ENCODE measurements at places on chromosomes 1 and 21.
A peak's percentile ranks its signal among the peaks of the same experiment; 100 is the strongest.

- no peak for DNase-seq
These were observed 115.7 kb upstream of the ATP1A1 start for GRCh38 chr1:116257341-116257767.

- no peak for DNase-seq
These were observed 11.5 kb upstream of the EIF4G3 start for GRCh38 chr1:21188235-21188634.

DNA sequence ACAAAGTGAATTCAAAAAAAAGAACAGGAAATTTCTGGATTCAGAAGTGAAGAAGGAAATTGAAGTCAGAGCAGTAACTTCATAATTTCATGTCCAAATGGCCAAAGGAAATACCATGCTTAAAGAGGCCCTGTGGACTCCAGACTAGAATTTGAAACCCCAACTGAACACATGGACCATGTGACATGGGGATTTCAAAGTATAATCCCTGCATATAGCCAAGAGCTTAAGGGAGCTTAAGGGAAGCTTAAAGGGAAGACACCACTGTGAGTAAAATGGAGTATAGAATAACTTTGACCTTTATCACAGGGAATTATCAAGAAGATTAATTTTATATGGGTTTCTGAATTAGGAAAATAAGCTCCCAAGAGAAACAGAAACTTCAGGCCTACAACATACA, 241.8 kb upstream of the POGK start:
- DNase-seq = no peak

GRCh38 chr1:199399996-199400724, 627.4 kb upstream of the NR5A2 start:
- DNase-seq = no peak

DNA sequence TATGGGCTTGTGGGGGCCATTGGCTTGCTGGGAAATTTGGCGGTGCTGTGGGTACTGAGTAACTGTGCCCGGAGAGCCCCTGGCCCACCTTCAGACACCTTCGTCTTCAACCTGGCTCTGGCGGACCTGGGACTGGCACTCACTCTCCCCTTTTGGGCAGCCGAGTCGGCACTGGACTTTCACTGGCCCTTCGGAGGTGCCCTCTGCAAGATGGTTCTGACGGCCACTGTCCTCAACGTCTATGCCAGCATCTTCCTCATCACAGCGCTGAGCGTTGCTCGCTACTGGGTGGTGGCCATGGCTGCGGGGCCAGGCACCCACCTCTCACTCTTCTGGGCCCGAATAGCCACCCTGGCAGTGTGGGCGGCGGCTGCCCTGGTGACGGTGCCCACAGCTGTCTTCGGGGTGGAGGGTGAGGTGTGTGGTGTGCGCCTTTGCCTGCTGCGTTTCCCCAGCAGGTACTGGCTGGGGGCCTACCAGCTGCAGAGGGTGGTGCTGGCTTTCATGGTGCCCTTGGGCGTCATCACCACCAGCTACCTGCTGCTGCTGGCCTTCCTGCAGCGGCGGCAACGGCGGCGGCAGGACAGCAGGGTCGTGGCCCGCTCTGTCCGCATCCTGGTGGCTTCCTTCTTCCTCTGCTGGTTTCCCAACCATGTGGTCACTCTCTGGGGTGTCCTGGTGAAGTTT, 550 bp downstream of the RXFP4 start:
- DNase-seq = no peak

DNA sequence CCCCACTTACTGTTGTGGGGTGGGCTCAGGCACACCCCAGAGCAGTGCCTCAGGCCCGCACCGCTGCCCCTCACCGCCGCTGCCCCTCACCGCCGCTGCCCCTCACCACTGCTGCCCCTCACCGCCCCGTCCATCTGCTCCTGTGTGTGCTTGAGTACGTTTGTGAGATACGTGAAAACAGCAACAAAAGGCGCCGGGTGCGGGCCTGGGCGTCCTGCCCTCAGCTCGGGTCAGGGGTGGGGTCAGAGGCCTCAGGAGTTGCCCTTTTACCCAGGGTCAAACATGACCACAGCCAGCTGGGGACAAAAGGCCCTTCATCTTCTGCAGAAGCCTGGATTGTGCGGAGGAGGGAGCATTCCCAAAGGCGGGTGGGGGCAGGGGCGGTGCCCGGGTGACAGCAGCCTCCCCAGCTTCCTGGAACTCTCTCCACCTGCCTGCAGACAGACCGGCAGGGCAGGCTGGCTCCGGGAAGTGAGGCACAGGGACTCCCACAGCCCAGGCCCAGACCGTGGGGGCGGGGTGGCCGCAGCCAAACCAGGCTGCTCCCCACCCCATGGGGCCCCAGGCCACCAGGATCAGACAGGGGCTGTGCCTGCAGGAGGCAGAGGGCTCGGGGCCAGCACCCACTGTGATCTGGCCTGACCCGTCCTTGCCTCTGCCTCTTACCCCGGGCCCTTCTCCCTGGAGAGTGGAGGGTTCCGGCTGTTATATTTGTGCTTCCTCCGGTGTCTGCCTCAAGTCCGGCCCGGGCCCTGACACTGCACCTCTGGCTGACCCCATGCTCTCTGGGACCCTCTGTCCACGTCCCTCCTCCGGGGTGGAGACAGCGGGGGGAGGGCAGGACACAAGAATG, 2.3 kb upstream of the VWA1 start:
- DNase-seq = peak; percentile 39

DNA sequence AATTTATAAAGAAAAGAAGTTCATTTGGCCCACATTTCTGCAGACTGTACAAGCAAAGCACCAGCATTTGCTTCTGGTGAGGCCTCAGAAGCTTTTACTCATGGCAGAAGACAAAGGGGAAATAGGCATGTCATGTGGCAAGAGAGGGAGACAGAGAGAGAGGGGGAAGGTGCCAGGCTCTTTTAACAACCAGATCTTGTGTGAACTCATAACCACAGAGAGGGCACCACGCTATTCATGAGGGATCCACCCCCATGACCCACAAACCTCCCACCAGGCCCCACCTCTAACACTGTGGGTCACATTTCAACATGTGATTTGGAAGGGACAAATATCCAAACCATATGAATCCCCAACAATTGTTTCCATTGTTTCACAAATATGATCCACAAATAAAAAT, 467.9 kb downstream of the SIPA1L2 start:
- no peak for DNase-seq

- no peak for DNase-seq
These were observed 21.6 kb upstream of the RGL1 start for GRCh38 chr1:183783342-183783741.

DNA sequence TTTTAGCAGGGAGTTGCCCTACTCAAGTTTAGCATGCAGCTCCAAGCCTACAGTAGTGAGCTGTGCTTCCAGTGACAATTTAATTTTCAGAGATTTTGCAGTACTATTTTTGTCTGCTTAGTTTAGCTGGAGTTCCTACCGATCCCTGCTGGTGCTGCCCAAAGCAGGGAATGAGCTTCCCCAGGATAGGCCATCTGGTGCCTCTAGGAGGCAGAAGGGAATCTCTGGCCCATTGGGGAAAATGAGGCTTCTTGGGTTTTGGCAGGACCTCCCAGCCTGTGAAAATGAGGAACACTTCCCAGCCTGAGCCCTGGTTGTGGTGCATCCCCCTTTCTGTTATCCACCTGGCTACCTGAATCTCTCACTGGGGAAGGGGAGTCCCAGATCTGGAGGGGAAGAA, 149.2 kb downstream of the RASAL2 start:
- no peak for DNase-seq

DNA sequence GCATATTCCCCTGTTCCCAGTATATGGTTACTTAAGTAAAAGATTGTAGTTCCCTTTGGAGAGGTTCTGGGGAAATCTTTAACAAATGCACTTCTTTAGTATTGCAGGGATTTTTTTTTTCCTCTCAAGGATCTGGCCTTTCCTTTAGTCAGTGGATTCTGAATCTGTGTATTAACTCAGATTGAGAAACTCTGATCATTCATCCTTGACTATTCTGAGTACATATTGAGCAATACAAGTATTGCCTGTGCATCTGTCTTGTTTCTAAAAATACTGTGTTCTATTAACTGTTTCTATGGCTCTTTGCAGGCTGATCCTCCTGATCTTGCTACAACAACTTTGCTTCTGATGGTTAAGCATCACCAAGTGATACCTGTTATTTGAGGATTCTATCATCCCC, 67.8 kb upstream of the FGGY start:
- no peak for DNase-seq

DNA sequence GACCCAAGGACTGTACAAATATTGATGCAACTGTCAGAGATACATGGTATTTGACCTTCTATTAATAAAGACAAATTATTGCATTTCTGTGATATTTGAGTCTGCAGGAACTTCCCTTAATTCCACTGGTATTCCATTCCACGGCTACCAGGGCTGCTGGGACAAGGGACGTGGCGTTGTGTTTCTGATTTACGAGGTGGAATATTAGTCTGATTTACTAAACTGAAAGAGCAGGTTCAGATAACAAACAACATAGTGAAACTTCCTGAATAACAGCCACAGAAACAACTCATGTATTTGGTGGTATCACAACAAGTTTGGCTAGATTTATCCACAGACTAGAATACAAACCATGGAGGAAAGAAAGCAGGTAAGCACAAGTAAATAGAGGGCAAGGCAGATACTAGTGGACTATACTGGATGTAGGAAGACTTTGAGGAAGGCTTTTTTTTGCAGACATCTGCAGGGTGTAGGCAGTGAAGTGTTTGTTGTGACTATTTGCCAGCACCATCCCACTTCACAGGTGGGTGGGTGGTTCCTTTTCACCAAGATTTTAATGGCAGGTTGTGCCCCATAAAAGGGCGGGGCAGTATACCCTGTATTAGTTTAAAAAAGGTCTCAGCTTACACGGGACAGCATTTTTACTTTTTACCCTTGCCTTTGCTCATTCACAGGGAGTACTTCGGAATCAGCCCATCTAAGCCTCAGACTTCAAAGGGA, 100.4 kb downstream of the FGGY start:
- DNase-seq = no peak

DNA sequence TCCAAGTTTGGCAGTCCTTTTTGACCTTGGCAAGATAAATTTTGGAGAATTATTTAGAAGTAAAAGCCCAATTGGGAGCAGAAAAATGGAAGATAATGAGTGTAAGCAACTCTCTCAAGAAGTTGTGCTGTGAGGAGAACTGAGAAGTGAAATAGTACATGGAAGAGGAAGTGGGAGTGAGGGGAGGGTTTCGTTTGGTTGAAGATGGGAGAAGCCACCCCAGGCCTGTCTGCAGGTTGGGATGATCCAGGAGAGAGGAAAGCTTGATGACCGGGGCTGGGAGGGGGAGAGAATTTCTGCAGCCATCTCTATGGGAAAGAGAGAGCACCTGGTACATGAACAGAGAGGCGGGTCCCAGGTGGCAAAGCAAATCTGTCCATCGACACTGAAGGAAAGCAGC, 8.6 kb upstream of the RCAN1 start:
- DNase-seq = no peak

GRCh38 chr1:38800720-38801671, 58.6 kb downstream of the RRAGC start:
- no peak for DNase-seq

DNA sequence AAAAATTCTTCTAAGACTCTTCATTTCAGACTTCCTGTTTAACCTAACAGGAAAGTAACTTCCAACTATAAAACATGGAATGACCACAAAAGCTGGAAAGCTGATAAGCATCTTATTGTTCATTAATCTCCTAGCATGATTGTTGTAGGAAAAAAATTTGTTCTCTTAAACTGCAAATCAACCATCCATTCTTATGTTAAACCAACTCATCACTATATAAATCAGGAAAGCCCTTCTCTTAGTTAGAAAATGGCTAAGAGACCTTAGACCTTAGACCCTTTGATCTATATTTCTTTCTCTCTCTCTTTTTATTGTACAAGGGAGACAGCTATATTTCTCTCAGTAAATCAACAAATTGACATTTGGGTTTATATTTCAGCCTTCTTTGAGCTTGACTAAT, 101.4 kb downstream of the UBE2U start:
- DNase-seq = no peak

GRCh38 chr1:221228594-221228993, 349.4 kb downstream of the HLX start:
- DNase-seq = no peak

DNA sequence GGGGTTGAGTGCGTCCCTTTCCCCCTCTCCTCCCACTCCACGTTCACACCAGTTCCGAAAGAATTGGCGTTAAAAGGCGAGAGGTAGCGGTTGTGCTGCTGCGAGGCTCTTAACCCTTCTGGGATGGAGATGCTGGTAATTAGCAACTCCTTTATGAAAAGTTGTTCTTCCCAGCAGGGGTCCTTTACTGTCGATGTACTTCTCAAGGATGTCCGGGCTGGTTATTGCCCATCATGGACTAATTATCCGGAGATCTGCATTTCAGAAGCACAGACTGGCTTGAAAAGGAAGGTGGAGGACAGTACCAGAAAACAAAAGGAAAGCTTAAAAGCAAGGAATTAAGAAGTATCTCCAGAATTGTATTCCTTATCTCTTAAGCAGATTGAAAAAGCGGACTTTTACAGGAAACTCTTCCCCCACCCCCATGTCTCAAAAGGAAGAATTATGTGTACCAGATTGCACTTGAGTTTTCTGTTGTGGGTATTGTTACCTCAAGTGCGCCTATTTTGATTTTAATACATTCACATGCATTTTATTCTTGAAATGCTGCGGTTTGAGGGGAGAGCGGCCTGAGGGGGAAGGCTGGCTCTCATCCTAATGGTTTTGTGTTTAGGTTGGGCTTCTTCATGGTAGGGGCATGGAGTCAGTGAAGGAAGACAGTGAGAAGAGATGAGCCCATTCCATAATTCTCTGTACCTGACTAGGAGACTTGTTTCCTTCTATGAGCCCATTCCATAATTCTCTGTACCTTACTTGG, 1.5 kb downstream of the AK4 start:
- no peak for DNase-seq

- no peak for DNase-seq
These were observed 38.8 kb downstream of the EGLN1 start for GRCh38 chr1:231383159-231383860.

DNA sequence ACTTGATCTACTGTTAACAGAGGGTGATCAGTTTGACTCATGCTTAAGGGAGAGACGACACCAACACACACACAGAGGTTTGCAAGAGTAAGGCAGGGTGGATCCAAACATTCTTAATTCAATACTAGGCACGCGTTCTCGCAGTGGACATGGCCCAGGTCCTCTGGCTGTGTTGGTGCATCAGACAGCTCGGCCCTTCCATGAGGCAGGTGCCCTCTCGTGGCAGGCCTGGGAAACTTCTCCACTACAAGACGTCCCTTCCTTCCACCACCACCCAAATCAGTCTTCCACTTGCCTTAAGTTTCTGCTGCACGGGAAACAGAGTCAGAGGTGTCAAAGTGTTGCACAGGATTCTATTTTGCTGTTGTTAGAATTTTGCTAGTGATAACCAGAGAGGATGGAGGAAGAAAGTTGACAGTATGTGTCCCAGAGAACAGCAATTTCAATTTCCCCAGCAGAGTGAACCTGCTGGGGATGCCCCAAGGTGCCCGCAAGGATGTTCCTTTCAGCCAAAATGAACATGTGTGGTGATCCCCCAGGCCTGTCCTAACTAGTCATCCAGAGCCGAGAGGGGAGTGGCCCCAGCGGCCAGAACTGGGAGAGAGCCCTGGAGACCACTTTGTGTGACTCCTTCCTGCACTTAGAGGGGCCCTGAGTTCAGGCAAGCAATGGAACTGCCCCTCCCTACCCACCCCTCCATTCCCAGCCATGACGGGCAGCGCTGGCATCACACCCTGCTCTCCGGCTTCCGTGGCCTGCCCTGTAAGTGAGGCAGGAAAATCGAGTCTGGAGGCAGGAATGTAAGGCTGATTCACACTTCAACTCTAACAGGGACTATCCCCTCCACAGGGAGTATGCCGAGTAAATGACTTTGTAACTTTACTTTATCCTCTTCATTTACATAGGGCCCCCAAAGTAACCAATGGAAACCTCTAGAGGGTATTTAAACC, 34.8 kb downstream of the MX1 start:
- peak; percentile 62 for DNase-seq
